ENCODE measurements at places on chromosomes 16 and 17.

- DNase-seq: no peak
These were observed 55.7 kb downstream of the CENPV start for GRCh38 chr17:16297367-16298139.

DNA sequence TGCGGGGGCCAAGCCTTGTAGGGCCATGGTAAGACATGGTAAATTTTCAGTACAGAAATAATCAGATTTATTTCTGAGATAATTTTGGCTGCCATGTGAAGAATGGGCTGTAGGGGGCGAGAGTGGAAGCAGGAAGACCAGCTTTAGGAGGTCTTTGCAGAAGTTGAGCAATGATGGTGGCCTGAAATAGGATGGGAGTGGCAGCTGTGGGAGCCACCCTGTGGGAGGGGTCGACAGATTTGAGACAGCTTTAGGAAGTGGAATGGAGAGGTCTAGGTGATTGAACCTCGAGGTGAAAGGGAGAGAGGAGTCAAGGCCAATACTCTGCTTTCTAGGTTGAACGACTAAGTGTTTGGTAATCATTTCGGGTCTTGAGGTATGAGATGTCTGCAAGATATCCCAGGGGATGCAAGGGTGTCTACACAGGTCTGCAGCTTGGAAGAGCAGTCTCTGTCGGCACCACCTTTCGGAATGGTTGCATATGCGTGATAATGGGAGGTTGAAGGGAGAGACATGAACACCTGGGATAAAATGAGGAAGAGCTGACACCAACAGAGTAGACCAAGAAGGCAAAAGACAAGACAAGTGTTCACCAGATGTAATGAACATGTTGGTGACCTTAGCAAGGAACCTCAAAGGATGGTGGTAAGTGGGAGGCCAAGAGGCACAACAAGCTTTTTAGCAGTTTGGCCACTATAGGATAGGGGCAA is 4.2 kb upstream of the ATXN7L3 start:
- DNase-seq: peak; percentile 29

DNA sequence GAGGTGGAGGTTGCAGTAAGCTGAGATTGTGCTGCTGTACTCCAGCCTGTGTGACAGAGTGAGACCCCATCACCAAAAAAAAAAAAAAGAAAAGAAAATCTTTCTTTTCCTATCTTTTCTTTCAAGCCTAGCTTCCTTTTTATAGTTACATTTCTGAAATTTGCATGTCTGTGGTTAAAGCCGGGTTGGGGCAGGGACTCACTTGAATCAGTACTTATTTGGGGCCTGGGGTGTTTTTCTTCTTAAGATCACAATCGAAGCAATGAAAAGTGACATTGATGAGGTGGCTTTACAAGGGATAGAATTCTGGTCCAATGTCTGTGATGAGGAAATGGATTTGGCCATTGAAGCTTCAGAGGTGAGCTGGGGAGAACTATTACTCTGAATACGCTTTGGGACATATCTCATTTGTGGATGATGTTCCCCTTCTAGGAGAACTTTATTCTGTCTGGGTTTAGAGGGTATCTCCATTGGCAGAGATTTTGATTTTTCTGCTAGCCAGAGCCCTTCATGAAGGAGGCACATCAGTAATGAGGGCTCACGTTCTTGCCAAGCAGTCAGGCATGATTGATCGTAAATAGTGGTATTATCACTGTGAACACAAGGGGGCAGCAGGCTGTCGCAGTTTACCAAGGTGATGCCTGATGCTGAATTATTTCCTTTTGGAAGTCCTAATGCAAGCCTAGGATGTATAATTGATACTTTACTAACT is 14.3 kb downstream of the KPNB1 start:
- DNase-seq: peak; percentile 57

DNA sequence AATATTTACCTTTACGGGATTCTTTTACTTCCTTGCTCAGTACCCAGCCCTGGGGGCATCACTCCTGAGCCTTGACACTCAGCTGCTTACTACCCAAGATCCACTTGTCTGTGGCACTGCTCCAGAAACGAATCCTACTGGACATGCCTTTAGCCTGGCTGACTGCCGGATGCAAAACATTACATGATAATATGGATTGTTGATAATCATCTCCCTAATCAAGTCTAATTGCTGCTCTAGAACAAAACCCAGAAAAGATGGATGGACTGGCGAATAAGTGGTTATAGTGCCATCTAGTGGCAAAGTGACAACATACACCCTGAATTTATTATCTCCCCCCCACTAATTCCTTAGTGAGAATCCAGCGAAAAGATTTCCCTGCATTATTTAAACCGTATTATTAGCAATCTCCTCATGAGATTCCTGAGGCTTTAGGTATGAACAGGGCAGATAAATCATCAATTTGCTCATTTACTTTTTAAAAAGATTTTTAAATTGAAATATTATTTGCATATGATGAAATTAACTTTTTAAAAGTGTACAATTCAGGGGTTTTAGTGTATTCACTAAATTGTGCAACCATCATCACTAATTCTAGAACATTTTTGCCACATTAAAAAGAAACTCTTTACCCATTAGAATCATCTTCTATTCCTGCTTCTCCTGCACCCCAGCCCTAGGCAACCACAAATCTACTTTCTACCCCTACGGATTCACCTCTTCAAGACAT is 61.6 kb downstream of the RGS9 start:
- DNase-seq: peak; percentile 62

GRCh38 chr17:32388613-32389459 is 38.9 kb downstream of the ZNF207 start:
- DNase-seq: no peak

DNA sequence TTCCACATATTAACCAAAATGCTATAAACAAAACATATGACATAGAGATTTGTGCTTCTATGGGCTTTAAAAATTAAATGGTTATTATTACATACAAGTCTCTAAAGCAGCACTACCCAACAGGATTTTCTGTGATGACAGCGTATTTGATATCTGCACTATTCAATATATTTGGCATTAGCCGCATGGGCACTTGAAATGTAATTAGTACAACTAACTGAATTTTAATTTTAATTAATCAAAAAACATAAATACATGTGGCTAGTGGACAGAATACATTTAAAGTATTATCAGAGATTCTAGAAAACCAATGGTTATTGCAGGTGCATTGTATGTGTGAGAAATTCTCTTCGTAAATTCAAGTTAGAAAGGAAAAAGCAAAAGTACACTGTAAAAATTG is 45.9 kb downstream of the BRIP1 start:
- no peak for DNase-seq

DNA sequence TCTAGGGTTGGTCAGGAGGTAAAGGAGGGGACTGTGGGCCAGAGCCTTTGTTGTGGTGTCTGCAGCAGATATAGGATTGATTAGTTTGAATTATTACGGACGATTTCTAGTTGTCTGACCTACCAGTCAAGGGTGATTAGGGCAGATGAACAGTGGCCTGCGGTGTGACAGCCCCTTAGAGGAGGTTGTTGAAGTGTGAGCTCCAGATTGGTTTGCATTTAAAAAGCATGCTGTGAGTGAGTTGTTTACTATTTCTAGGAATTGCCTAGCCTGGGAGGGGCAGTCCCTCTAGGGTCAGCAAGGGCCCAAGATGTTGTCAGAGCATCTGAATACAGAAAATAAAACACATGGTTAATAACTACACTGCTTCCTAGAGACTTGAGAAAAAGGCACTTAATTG is 108.8 kb downstream of the ARHGAP44 start:
- no peak for DNase-seq

DNA sequence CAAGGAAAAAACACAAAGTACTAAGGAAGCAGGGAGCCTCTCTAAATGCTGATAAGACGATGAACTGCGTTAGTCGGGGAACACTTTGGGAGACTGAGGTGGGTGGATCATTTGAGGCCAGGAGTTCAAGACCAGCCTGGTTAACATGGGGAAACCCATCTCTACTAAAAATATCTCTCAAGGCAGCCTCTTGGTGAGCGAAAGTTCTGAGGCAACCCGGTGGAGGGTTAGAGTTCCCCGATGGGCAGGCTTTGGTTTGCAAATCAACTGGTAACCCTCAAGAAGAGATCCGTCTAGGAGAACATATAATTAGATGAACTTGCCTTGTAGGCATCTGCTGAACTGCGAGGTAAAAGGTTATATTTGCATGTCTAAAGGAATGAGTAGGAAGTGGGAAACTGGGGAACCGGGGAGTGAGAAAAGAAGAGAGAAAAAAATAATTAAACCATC is 44.6 kb downstream of the WSB1 start:
- no peak for DNase-seq

GRCh38 chr16:23509782-23510163 is 521 bp downstream of the GGA2 start:
- DNase-seq: no peak

DNA sequence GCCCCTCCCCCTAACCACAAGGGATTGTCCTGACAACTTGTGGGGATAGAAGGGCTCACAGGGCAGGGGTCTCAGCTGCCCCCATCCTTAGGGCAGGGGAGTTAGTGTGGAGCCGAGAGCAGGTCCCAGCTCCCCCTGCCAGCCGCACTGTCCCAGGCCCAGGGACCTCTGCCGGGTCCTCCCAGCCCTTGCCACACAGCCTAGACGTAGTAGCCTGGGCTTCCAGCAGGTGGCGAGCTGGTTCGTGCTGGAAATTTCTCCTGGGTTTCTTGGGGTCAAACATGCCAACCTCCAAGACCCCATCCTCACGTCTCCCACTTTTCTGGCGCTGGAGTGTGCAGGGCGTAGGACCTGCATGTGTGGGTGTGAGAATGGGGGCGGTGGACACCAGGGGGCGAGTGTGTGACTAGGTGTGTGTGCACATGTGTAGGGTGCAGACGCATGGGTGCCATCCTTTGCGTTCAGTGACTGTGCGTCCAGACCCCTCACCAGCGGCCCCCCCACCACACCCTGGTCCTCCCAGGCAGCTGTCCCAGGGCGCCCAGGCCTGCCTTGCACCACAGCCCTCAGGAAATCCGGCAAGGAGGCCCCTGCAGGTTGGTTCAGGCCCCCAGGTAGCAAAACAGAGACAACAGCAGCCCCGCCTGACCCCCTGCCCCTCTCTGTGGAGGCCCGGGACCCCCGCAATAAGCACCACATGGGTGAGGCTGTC is 29.5 kb downstream of the SBK1 start:
- no peak for DNase-seq

DNA sequence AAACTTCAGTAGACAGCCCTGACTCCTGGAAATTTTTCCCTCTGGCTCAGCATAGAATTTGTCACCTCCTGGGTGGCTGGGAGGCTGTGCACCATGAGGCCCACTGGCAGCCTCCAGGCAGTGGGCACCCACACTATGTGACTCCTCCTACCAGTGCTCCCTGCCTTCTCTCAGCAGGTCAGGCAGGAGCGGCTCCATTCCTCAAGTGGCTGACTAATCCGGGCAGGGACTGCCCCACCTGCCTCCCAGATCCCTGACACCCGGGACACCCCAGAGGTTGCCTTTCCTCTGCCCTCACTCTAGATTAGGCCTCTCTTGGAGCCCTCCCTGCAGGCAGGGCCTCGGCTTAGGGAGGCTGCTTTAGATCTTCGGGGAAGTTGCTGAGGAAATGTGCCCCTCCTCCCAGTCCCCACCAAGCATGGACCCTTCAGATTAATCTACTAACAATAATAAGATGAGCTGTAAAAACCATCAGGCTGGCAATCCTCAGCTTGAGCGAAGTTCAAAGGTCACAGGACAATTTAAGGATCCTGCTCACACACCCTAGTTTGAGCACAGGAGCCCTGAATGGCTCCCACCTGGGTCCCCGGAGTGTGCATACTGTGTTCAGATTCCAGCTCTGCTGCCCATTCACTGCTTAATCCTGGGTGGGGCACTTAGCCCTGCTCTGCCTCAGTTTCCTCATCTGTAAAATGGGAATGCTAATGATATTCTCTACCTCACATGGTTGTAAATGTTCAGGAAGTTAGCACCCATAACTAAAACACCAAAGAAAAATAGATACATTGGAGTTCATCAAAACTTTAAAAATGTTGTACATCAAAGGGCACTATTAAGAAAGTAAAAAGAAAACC is 10.0 kb upstream of the MYCBPAP start:
- no peak for DNase-seq

DNA sequence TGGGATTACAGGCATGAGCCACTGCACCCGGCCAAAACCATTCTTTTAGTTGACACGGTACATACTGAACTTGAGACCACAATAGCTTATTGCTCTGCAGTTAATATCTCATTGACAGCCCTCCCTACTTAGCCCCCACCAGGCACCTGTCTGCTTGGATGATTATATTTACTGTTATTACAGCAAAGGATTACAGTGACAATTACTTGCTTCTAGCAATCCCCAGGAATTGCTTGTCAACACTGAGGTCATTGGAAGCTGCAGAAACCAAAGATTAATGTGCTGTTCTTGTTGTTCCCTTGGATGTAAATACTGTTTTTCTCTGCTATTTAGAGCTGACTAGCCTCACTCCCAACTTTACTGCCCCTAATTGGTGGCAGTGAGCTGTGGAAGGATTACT is 211.2 kb downstream of the LGALS9B start:
- peak; percentile 41 for DNase-seq

DNA sequence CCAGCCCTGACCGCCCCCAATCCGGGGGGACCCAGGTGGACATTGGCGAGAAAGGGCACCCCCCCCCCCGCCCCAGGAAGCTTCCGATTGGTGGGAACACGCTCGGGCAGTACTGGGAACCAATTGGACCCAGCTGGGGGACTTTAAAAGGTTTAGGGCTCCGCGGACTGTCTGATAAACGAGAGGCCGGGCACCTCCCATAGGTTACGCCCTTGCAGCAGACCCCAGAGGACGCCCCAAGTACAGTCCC is 245 bp downstream of the TMEM256 start:
- DNase-seq: no peak

DNA sequence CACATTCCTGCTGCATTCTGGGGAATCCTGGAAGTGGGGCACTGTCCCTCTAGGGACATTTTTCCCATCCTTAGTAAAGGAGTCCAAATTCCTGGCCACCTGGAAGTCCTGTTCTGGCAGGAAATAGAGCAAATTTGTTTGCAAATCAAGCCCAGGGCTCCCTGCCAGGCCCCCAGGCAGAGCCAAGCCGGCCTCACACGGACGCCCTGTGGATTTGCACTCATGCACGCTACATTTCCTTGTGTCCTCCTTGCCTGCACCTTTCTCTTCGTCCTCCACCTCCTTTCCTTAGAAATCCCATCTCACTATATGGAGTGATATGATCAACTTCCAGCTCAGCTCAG is 7.0 kb upstream of the CALB2 start:
- DNase-seq: peak; percentile 62

DNA sequence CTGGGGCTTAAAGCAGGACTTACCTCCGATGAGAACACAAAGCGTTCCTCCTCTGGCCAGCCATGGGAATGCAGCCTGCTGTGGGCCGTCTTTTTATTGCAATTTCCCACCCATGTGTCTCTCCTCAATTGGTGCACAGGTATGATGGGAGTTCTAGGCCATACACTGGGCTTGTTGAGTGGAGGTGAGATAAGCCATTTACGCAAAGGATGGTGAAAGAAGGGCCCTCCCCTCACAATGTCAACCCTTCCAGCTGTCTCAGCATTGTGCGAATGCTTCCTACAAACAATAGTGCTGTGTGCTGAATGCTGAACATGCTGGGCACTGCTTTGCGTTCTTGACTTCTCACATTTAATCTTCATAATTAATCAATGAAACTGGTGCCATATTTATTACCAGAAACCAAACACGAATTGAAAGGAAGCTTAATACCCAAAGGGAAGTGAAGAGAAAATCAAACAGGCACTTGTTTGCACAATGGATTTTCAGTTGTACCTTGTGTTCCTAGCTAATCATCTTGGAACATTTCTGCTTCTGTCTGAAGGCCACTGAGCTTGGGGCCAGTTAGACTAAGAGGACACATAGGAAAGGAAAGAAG is at the start of gene GP2:
Gene GP2, minus strand, starts transcription at position 70 of the 598 bp plus-strand sequence. CDS start 1,082 bp downstream, outside the sequence.
- no peak for DNase-seq

GRCh38 chr16:78264642-78265041 is 165.2 kb downstream of the WWOX start:
- no peak for DNase-seq

GRCh38 chr17:79427621-79428539 is 183.0 kb downstream of the RBFOX3 start:
- DNase-seq: no peak

GRCh38 chr17:37389160-37389559 is 13.4 kb downstream of the C17orf78 start:
- no peak for DNase-seq

Measured in NCI-H2081 (cell line).